Fibroblast of pulmonary artery (primary cell): ENCODE measurements at places on chromosomes 13 and 19.

DNA sequence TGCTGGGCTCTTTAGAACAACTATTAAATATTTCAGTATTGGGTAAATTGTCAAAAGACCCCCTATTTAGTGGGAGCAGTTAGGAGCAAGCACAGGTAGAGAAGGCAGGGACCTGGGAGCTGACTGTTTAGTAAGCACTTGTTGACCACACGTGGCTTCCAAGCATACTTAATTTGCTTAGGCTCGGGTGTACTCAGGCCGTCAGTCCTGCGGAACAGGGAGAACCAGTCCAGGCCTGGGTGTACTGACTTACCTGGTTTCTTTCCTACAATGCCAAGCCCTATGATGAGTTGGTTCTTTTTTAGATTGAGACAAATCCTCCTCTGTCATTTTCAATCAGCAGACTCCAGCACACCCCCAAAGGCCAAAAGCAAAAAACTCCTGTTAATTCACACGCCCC is 90.0 kb downstream of the WDFY2 start:
- no peak for DNase-seq

- no peak for DNase-seq
Measured at GRCh38 chr13:75762076-75762937, 126.2 kb downstream of the LMO7 start.

DNA sequence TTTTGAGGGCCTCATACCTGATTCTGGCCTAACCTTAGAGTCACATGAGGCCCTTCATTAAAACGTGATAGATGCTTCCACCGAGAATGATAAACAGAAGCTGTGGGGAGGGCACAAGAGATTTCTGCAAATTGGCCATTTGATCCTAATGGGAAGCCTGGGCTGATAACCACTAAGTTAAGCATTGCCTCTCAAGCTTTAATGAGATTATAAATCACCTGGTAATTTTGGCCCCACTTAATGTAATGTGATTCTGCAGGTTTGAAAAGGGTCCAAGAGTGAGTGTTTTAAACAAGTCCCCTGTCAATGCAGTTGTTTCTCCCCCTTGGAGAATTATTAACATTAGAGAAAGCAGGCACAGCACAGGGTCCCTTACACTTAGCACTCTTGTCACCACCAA is 42.0 kb downstream of the ZNF486 start:
- DNase-seq: no peak

GRCh38 chr13:59885076-59885475 is 278.7 kb downstream of the DIAPH3 start:
- no peak for DNase-seq

- DNase-seq: peak; percentile 26
Measured at GRCh38 chr19:1651568-1652291, 685 bp downstream of the TCF3 start.
